Peyer's patch (tissue), 4 donors: ENCODE measurements at places on chromosomes 16 and 17. TPM values are rescaled to one million over a fixed set of nuclear protein-coding genes. Genes with fewer than 3 reads are reported as not detected.

DNA sequence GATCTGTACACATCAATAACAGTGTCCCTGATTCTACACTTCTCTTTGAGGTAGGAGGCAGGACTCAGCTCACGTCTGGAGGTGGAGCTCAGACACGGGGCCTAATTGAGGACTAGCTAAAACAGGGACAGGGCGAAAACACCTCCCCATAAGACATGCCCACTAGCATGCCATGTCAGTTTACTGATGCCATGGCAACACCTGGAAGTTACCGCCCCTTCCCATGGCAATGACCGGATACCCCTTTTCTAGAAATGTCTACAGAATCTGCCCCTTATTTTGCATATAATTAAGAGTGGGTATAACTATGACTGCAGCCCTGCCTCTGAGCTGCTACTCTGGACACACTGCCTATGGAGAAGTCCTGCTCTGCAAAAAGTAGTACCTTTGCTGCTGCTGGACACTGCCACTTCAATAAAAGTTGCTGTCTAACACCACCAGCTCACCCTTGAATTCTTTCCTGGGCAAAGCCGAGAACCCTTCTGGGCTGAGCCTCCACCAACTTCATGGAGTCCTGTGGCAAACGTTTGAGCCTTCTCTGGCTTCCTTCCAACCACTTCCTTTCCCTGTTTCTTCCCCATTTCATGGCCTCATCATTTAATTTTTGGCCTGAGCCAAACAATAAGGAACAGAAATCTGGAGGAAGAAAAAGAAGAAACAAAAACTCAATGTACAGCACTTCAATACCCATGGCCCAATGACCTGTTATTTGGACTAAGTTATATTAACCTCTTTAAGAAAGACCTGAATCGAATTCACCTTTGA is 21.0 kb downstream of the PHB1 start:
- DNase-seq = no peak
- no peaks in the 10 kb centered on the region for H3K36me3 ChIP-seq
- H3K4me3 ChIP-seq = no peak overlapping the region
- no peak overlapping the region for H3K27ac ChIP-seq
- H3K4me1 ChIP-seq = peaks cover 31% of the 10 kb centered on the region

The SLC7A6OS gene
- 15.7 TPM for total RNA-seq

- no peaks in the 10 kb centered on the region for H3K27me3 ChIP-seq
- H3K4me1 ChIP-seq = peaks cover 2% of the 10 kb centered on the region
- H3K4me3 ChIP-seq = no peak overlapping the region
Observed at GRCh38 chr16:89436366-89436765, 54.0 kb downstream of the ANKRD11 start.

DNA sequence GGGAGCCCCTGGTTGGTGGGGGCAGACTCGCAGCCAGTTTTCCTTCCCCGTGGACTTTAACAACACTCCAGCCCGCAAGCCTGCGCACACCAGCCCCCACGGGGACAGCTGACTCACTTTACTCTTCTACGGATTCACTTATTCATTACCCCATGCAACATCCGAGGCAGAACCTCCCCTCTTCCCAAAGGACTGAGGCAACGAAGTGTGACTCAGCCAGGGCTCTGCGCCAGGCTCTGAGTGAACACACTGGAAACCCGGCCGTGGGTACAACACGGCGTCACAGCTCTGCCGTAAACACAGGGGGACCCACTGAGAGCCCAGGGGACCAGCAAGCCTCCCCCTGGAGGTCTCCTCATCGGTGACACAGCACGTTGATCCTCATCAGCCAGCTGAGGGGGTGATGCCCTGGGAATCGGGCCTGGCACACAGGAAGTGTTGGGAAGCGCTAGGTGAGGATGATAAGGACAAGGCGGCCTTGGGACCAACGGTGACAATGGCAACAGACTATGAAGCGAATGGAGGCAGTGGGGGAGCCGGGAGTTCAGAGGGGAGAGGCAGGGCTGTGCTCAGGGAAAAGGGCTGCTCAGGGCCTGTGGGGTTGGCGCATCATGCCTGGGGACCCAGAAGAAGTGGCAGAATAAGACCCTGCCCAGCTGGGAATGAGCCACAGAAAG is 14.6 kb downstream of the COTL1 start:
- DNase-seq = peak; percentile 82
- peaks cover 4% of the 10 kb centered on the region for H3K36me3 ChIP-seq
- H3K4me1 ChIP-seq = peaks cover 59% of the 10 kb centered on the region
- H3K4me3 ChIP-seq = no peak overlapping the region
- H3K27ac ChIP-seq = peak overlapping the region; percentile 93

GRCh38 chr16:48277158-48277557 is 29.8 kb upstream of the ABCC11 start:
- H3K27me3 ChIP-seq = no peaks in the 10 kb centered on the region
- no peak overlapping the region for H3K27ac ChIP-seq
- H3K4me1 ChIP-seq = no peaks in the 10 kb centered on the region

The TMEM238L gene
- 16.3 TPM for total RNA-seq

DNA sequence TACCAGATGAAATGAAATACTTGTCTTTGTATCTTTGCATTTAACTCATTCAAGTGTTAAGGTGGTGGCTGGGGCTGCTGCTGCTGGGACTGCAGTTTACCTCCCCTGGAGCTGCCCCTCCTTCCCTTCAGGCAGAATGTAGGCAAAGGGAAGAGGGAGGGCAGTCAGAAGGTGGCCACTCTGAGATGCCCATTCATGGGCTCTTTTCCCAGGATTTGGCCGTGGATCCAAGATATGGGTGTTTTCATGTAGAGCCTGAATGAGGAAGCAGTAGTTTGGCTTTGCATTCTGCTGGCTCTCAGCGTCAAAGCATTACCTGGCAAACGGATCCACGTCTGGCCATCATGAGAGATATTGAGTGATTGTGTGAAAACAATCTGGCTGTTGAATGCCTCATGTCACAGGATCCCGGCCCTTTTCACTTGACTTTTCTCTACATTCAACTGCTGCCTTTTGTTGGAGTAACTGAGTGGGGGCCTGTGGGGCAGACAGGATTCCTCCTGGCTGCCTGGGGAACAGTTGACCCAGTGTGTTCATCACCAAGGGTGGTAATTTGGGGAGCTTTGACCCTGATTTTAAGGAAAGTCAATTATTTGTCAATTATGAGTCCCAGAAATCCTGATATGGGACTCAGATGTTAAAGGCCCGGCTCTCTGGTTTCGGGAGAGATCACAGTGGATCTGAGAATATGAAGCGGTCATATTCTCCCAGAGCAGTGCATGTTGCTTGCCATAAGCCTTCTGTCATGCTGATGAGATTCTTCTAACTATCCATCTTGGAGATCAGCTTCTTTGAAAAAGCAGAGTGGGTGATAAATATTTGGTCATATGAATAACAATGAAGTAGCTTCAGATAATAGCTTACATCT is 236.8 kb downstream of the IRX3 start:
- H3K27me3 ChIP-seq = no peaks in the 10 kb centered on the region
- no peak overlapping the region for H3K27ac ChIP-seq
- H3K36me3 ChIP-seq = no peaks in the 10 kb centered on the region
- H3K4me3 ChIP-seq = no peak overlapping the region
